ENCODE measurements at places on chromosomes 4 and X.

GRCh38 chr4:45484740-45485139 is 639.1 kb downstream of the GABRG1 start:
- no peak for DNase-seq

DNA sequence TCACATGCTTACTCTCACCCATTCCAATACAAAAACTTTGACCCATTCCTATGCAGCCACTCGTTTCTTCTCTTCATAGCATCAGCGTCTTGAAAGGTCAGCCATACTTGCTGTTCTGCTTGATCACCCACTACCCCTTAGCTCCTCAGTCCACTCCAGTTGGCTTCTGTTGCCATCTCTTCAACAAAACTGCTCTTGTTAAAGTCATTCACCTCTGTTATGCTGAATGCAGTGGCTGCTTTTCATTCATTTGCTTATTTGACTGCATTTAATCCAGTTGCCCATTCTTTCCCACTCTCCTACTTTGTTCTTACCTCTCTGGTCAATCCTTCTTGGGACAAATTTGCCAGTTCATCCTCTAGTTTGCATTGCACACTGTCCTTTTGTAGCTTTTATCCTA is 24.9 kb downstream of the CEP135 start:
- DNase-seq, result no peak

DNA sequence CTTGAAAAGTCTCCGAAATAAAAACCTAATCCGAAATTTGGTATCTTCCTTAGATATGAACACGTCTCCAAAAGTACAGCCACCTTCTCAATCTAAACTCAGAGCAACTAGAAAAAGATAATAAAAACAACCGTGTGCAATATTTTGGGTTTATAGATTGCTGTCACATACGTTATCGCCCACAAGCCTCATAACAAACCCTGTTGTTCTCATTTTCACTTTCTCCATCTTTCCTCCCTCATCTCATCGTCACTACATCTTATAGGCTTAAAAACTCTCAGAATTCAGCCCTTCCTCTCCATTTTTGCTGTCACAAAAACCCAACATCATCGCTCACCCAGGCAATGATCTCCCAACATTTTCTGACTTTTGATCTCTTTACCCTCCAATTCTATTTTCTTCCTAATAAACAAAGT is 448 bp upstream of the SCFD2 start:
- DNase-seq, result no peak

DNA sequence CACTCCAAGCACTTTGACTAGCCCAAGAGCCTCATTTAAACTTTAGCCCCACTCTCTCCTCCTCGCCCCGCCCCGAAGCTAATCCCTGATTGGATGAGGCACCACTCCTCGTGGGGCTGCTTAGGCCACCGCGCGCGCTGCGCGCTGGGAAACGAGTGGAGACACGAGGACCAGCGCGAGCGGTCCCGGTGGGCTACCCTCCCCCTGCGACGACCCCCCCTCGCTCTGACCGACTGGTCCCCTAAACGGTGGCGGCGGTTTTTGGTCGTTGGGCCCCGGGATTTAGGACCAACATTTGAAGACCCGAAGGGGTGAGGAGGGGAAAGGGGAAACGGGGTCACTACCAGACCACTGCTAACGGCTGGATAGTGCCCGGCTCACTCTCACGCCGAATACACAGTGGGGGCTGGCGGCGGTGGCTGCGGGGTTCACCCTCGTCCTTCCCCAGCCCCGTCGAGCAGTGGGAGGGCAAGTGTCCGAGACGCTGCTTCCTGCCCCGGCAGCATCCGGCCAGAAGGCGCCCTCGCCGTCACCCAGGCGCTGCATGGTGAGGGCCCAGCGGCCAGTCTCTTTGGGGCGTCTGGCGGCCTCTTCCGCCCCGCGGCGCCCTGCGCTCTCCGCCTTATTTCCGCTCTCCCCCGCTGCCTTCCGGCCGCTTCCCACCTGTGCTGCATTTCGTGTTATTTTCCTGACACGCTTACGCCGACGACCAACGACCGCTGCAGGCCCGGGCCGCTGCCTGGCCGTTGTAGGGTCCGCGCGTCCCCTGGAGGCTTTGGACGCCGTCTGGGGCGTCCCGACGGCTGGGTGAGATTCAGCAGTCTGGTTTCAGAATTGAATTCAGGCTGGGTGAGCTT is at the start of gene RBM46:
Gene RBM46, plus strand, starts transcription at position 147 of the 857 bp plus-strand sequence. CDS start 15,481 bp downstream, outside the sequence.
- no peak for DNase-seq

- DNase-seq, result no peak
Measured at GRCh38 chr4:146023334-146023967, 84.8 kb upstream of the ZNF827 start.

Measured in ACHN (cell line).